ENCODE measurements at places on chromosomes 11 and 22. TPM values are rescaled to one million over a fixed set of nuclear protein-coding genes. Genes with fewer than 3 reads are reported as not detected.

MYEOV gene
- polyA plus RNA-seq: 5.0 TPM

TRIM6 gene
- 61.8 TPM for polyA plus RNA-seq

UPK3A gene
- 1.5 TPM for polyA plus RNA-seq

KLHL35 gene
- 0.67 TPM for polyA plus RNA-seq

DMC1 gene
- 8.1 TPM for polyA plus RNA-seq

OTOG gene
- polyA plus RNA-seq: 0.83 TPM

NCAM1 gene
- polyA plus RNA-seq: 87.3 TPM

CRYBB3 gene
- 0.27 TPM for polyA plus RNA-seq

PGA4 gene
- polyA plus RNA-seq: 0.28 TPM

TRIM66 gene
- 14.8 TPM for polyA plus RNA-seq

OR52N2 gene
- not detected for polyA plus RNA-seq

SYT12 gene
- polyA plus RNA-seq: 0.13 TPM

MTMR2 gene
- 63.7 TPM for polyA plus RNA-seq

CCDC15 gene
- 5.6 TPM for polyA plus RNA-seq

- DNase-seq: no peak
Observed at GRCh38 chr22:47471406-47471805, 709.0 kb downstream of the TBC1D22A start.

- DNase-seq: no peak
Observed at GRCh38 chr11:65862941-65863888, 3.0 kb downstream of the MUS81 start.

DNA sequence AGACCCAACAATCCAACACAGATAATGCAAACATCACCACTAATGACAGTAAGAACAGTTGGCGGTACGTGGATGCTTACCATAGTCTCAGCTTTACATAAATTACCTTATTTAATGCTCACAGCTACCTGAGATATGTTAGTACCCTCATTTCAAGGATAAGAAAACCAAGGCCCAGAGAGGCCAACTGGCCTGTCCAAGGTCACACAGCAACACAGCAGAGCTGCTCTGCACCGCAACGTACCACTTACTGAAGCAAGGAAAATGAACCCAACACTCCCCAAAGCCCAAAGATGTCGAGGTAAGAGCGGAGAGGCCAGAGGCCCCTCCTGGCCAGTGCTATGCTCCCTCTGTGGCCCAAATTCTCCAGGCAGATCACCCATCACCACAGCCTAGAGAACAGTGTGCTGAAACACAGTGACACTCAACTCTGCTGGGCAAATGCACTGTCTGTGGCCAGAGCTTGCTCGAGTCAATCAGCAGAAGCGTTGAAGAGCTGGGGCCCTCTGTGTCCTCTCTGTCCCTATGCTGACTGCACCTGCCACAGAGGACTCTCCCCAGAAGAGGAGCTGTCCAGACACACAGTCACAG, 14.0 kb downstream of the SHANK2 start:
- no peak for DNase-seq

GRCh38 chr11:106032861-106033260, 10.8 kb upstream of the MSANTD4 start:
- DNase-seq: no peak

- DNase-seq: no peak
Observed at GRCh38 chr11:128299132-128299726, 288.1 kb downstream of the ETS1 start.

- no peak for DNase-seq
Observed at GRCh38 chr11:1889224-1889930, 2.3 kb downstream of the PRR33 start.

DNA sequence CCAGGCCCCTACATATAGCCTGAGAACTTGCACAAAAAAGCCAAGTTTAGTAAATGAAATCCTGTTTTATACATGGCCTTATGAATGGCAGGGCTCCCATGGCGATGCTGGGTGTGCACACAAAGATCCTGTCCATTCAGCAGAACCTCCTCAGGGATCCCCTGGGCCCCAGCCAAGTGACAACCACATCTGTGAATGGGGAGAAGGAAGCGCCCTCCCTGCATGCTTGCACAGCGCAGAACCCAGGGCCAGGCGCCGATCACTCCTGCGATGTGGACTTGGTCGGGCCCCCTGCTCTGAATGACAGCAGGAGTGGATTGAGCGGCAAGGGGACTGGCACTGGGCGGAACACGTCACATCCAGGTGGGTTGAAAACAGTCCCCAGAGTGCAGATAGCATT, 4.5 kb upstream of the CDC42EP2 start:
- no peak for DNase-seq

DNA sequence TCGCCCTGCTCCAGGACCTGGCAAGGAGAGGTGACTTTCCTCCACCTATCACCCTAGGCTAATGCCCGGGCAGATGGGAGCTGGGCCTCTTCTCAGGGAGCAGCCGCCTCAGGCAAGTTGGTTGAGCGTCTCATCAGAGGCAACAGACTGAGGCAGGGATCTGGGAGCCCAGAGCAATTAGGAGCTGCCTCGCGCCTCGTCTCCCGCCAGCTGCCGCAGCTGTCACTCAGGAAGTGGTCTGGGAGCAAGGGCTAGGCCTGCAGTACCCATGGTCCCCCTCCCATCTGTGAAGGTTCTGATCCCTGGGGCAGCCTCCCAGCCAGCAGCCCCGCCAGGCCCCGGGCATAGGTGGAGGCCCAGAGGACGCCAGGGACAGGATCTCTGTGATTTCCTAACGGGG, 4.6 kb upstream of the CABP7 start:
- DNase-seq: no peak

DNA sequence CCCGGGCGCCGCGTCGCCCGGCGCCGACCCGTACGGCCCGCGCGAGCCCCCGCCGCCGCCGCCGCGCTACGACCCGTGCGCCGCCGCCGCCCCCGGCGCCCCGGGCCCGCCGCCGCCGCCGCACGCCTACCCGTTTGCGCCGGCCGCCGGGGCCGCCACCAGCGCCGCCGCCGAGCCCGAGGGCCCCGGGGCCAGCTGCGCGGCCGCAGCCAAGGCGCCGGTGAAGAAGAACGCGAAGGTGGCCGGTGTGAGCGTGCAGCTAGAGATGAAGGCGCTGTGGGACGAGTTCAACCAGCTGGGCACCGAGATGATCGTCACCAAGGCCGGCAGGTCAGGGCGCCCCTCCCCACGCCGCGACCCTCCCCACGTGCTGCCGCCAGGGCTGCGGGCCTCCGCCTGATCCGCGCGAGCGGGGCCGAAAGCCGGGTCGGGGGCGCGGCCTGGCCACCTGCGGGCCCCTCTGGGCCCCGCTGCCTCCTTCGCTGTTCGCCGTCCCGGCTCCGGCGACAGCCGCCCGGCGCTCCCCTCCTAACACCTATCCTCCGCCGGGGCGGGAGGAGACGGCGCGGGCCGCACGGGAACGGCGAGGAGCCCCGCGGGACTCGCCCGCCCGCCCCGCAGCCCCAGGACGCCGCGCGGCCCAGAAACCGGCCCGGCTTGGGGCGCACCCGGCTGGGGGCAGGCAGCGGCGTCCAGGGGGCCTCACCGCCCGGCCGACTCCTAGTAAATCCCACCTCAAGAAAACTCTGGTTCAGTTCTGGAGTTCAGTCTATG, 560 bp downstream of the TBX1 start:
- no peak for DNase-seq

DNA sequence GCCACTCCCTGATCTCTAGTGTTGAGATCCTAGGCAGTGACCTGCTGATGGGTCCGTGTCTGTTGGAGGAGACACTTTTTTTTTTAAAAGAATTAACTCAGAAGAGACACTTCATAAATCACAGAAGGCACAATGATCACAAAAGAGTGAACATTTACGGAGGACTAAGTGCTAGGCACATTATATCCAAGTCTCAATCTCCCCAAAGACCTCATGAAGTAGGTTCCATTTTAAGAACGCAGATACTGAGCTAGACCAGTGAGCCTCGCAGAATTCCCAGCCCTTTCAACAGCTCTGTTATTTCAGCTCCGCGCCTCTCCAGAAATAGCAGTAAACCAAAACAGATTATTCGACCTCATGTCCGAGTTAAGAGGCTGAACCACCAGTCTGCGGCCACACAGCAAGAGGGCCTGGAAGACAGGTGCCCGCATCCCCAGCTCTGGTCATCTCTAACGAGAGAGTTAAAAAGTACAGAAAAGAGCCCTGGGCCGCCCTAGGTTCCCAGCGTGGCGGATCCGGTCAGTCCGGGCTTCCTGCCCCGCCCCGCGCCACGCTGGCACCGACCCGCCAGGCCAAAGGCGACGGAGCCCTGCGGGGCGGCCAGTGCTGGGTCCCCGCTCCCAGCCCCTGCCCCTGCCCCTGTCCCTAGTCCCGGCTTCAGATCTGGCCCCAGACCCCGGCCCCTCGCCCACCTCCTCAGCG, 612 bp downstream of the XBP1 start:
- DNase-seq: no peak

- peak; percentile 31 for DNase-seq
Observed at GRCh38 chr22:30121960-30122359, 41.7 kb downstream of the HORMAD2 start.

- DNase-seq: no peak
Observed at GRCh38 chr22:25282346-25282670, 62.9 kb downstream of the CRYBB2 start.

GRCh38 chr11:33394431-33395109, 137.4 kb downstream of the HIPK3 start:
- no peak for DNase-seq

DNA sequence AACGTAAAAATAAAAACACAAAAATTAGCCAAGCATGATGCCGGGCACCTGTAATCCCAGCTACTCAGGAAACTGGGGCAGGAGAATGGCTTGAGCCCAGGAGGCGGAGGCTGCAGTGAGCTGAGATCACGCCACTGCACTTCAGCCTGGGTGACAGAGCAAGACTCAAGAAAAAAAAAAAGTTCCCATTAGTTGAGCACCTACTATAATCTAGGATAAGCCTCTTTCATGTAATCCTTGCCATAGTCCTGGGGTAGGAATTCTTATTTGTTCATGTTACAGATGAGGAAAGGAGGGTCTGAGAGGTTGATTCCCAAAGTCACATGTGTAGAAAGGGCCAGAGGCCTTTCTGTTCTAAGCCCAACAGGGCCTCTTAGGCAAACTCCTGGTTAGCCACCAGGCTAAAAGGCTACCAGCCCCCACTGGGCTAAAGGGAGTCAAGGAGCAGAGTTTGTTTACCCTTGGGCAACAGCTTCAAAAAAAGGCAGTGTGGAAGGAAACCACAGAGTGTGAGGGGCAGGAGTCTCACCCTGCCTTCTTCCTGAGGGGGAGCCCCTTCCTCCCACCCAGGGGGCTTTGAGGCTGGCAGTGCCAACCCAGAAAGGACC, 21.6 kb upstream of the CSNK1E start:
- DNase-seq: no peak

- DNase-seq: no peak
Observed at GRCh38 chr22:37331034-37331428, 48.7 kb downstream of the CYTH4 start.

DNA sequence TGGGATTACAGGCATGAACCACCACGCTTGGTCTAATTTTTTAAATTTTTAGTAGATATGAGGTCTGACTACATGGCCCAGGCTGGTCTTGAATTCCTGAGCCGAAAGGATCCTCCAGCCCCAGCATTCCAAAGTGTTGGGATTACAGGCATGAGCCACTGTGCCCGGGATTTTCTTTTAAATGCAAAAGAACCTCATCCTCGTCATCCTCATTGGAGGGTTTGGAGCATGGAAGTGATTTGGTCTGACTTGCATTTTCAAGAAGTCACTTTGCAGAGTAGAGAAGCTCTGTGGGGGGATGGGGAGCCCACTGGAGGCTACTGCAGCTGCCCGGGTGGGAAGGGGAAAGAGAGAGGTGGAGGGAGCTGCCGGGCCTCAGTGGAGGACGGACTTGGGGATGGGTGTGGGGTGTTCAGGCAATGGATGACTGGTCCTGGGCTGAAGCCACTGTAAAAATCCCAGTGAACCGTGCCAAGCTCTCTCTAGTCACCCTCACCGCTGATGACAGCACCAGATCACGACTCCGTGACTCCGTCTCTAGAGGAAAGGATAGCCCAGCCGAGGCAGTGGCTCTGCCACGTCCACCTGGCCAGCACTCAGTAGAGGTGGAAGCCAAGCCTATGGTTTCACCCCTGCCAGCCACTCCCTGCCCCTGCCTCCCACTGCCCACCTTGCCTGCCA, 32.8 kb upstream of the SLC22A12 start:
- DNase-seq: no peak

- DNase-seq: no peak
Observed at GRCh38 chr11:88359541-88359940, 22.0 kb upstream of the CTSC start.

DNA sequence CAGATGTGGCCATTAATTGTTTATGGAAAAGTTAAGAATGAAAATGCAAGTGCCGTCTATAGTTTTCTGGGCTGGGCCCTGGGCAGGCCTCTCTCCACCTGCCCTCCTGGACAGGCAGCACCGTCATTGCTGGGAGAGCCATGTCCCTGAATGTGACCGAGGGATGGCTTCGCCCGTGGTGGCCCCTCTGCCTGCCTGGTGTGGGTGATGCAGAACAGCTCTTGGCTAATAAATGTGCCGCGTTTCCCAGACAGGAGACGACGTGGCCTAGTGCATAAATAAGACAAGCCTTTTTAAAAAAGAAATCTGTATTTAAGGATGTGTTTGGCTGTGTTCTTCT, 407.3 kb downstream of the TBC1D22A start:
- DNase-seq: no peak

DNA sequence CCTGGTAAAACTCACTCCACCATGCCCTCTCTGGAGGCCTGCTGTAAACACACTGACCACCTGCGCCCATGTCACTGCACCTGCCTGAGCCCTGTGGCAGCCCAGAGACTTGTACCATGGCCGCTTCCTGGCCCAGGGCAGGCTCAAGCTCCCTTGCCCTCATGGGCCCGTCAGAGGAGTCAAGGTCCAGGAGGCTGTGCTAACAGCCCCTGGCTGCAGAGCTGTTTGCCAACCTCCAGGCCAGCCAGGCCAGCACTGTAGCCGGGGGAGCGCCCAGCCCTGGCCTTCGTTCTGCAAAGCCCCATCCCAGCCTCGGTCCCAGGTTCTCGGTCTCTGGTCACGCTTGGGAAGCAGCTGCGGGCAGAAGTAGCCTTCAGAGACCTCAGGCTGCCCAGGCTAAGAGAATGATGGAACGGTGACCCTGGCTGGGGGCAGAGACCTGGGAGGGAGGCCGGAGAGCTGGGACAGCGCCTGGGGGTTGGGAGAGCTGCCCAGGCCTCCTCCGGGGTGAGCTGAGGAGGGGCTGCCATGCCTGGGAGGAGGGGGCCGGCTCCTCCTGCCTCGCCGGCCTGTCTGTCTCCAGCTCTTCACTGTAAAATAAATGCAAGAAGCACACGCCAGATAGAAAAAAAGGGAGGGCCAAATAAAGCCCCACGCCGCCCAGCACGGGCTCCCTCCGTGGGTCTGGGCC, 11.9 kb upstream of the TCF20 start:
- DNase-seq: no peak

- DNase-seq: no peak
Observed at GRCh38 chr22:29375398-29376076, 12.8 kb downstream of the AP1B1 start.
